Hepatocyte (in vitro differentiated cells): ENCODE measurements at places on chromosomes 1 and 21. TPM values are rescaled to one million over a fixed set of nuclear protein-coding genes. Genes with fewer than 3 reads are reported as not detected.

Gene FAM167B
- total RNA-seq = 0.16 and 0.53 TPM in 2 replicates

GRCh38 chr1:99441299-99442095 lies 177.2 kb downstream of the PLPPR4 start:
- peak; percentile 13 for DNase-seq

DNA sequence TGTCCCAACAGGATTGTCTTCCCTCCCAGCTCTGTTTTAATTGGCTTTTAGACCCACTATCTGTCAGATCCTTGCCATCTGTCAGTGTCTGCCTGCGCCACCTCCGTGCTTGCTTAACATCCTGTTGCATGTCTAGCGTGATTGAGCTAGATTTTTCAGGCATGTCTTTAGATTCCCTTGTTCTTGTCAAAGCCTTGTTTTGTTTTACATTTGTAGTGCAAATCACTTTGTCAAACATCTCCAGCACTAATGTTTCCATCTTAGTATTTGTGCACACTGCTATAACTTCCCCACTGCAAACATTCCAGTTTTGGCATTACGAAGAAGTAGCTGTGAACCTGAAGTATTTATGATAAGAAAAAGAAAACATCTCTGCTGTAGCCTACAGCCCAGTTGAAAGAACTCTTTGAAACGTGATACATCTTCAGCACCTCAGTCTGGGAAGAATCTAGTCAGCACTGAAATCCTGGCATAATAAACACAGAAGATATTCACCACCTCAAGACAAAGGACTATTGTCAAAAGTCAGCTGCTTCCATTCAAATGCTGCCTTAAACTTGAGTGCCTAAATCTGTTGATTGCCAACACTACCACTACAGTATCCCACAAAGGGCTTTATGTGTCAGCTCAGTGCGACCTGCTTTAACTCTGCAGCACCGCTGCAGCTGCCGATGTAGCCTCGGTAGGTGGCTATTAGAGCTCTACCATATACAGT lies 105.0 kb downstream of the FNBP1L start:
- DNase-seq = no peak

DNA sequence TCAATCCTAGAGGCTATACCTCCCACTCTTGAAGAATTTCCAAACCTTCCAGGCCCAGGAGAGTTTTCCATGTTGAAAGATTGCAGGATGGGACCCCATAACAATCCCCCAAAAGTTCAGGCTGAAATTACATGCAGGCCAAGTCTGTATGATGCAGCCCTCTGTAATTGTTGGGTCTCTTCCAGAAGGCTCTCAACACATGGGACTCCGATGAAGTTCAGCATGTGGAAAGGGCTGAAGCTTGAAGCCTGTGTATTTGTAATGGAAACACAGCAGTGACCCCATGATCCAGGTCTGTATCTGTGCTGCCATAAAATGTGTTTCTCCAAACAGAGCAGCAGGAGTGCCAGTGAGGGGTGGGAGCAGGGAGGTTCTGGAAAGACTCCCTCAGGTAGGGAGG lies 202.5 kb upstream of the LYPLAL1 start:
- DNase-seq = peak; percentile 33
